ENCODE measurements at places on chromosomes 13 and 19.
A peak's percentile ranks its signal among the peaks of the same experiment; 100 is the strongest.

GRCh38 chr13:88103824-88104223, 432.7 kb downstream of the SLITRK5 start:
- DNase-seq, result no peak

GRCh38 chr13:35285677-35286076, 190.8 kb downstream of the MAB21L1 start:
- DNase-seq, result no peak

GRCh38 chr13:49400755-49401659, 42.9 kb downstream of the CAB39L start:
- peak; percentile 40 for DNase-seq

- peak; percentile 66 for DNase-seq
Observed at GRCh38 chr19:16337809-16338469, 13.3 kb downstream of the KLF2 start.

DNA sequence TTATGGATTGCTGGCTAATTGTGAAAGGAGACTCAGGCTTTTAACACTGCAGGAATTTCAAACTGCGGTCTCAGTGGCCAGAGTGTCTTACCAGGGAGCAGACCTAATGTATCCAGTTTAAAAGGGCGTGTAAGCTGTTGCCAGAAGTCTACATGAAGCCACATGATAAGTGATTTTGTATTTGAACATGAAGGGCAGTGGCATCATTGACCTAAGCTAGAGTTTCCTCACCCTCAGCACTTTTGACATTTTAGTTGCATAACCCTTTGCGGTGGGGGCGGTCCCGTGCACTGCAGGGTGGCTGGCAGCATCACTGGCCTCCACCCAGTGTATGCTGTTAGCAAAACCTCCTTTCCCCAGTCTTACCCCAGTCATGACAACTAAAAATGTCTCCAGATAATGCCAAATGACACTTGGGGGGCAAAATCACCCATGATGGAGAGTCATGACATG, 23.7 kb upstream of the GPR18 start:
- peak; percentile 71 for DNase-seq

DNA sequence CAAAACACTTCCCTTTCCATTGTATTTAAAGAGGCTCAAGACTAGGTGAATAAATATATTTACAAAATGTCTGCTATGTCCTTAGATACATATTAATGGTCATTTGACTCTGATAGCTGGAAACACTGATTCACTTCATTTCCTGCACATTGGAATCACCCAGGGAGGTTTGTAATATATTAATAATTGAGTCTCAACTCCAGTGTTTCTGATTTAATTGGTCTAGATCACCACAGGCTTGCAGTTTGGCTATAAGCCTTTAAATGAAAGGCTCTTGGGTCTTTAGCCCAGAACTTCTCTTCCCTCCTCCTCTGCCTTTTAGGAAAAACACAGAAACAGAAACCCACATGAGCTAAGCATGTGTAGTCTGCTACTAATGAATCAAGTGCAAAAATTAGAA, 378.0 kb downstream of the TBC1D4 start:
- no peak for DNase-seq

GRCh38 chr13:70034286-70034685, 73.3 kb upstream of the ATXN8OS start:
- DNase-seq, result no peak

DNA sequence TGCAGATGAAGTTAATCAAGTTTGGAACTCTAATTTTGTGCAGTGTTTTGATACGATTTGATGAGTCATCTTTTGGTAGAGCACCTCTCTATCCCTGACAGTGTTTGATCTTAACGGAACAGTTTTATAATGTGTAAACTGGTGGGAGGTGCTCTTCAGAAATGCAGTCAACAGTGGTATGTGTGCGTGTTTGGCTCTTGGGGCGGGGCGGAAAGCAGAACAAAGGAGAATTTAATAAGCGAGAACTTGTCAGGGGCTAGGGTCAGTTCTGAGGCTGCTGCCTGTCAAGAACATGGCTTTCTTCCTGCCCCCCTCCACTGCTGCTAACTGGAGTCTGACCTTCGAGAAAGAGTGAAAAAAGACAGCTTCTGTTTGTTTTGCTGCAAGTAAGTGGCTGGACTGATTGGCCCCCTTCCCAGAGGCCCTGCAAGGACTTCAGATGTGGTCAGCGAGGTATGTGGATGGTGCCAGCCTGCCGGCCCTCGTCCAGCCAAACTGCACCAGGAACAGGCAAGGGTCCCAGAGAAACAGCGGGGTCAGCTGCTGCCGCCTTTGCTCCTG, 40.8 kb downstream of the BBC3 start:
- peak; percentile 96 for DNase-seq

- DNase-seq, result no peak
Observed at GRCh38 chr13:41905600-41906254, 55.2 kb downstream of the VWA8 start.

DNA sequence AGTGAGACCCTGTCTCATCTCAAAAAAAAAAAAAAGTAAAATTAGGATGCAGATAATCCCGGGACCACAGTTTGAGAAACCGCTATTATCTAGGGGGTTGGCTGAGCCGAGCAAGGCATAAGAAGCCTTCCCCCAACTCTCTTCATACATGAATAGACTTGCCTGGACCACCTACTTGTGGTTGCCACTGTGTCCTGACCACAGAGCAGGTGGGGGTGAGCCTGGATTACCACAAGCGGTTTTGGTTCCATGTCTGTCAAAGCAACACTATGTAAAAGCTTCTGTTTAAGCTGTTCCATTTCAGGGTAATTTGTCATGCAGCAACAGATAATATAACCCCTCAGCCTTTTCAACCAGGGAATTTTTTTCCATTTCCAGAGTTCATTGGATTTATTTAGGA, 3.3 kb upstream of the NAPA start:
- no peak for DNase-seq

- DNase-seq, result no peak
Observed at GRCh38 chr13:39685652-39686051, 30.2 kb downstream of the COG6 start.

GRCh38 chr19:4971424-4971793, 2.5 kb downstream of the KDM4B start:
- DNase-seq, result no peak

Data from SJSA1 (cell line).